Renal cortical epithelial cell (primary cell): ENCODE measurements at places on chromosomes 16 and 17.

GRCh38 chr16:14069818-14070217, 1.3 kb upstream of the MRTFB start:
- DNase-seq, result no peak

GRCh38 chr16:47055136-47055885, 81.8 kb upstream of the DNAJA2 start:
- DNase-seq, result no peak

DNA sequence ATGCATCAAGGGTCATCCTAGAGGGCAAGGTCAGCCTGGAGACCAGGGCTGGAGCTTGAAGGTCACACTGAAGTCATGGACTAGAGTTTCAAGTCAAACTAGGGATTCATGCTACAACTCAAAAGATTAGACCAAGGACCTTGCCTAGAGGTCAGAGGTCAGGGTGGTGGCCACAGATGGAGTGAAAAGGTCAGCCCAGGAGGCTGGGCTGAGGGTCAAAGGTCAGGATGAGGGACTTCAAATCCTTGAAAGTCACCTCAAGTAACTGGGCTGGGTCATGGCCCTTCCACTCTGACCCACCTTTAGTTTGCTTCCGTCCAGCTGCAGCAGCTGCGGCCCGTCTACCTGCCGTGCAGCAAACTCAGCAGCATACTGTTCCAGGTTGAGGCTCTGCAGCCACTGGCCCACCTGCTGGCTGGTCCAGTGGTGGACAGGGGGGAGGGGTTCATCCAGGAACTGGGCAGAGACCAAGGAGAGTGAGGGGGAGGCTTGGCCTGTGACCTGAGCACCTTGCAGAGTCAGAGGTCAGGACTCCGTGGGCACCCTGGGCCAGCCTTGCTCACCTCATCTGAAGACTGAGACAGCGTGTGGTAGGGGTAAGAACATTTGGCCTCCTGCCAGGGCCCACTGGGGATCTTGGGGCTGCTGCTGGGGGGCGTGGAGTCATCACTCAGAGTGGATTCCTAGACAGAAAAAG, 16.2 kb downstream of the SAMD14 start:
- no peak for DNase-seq

DNA sequence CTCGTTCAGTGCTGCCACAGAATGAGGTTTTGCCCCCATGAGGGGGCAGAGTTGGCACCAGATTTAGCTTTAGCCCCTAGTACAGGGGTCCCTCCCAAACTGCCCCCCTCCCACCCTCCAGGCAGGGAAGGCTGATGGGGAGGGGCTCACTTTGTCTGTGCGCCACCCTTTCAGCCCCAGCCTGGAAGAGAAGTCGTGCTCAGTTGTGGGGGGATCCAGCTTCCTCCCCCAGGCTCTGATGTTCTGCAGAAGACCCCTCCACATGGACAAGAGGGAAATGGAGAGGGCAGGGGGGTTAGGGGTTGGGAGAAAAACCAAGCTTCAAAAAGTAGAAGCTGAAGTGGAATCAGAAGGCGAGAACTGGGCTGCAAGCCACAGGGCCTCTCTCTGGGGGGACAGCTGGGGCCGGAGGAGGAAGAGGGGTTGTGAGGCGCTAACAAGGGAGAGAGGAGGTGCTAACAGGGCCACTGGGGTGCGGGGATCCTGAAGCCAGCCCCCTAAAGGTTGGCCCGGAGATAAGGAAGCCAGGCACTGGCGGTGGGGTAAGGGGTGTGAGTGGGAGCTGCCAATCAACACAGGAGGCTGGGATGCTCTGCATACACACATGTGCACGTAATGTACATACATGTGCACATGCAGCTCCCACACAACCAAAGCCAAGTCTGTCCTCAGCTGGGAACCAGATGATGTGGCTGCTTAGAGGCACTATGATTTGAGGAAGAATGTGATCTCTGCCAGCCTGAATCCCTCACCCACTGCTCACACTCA, 7.0 kb upstream of the TMEM92 start:
- DNase-seq, result no peak

- DNase-seq, result no peak
Observed at GRCh38 chr17:5562661-5563360, 21.5 kb downstream of the NLRP1 start.

GRCh38 chr16:29678691-29679267, at the start of gene QPRT:
QPRT (plus strand) TSS chr16:29679180; CDS start chr16:29679198, 18 bp downstream.
- peak; percentile 62 for DNase-seq

DNA sequence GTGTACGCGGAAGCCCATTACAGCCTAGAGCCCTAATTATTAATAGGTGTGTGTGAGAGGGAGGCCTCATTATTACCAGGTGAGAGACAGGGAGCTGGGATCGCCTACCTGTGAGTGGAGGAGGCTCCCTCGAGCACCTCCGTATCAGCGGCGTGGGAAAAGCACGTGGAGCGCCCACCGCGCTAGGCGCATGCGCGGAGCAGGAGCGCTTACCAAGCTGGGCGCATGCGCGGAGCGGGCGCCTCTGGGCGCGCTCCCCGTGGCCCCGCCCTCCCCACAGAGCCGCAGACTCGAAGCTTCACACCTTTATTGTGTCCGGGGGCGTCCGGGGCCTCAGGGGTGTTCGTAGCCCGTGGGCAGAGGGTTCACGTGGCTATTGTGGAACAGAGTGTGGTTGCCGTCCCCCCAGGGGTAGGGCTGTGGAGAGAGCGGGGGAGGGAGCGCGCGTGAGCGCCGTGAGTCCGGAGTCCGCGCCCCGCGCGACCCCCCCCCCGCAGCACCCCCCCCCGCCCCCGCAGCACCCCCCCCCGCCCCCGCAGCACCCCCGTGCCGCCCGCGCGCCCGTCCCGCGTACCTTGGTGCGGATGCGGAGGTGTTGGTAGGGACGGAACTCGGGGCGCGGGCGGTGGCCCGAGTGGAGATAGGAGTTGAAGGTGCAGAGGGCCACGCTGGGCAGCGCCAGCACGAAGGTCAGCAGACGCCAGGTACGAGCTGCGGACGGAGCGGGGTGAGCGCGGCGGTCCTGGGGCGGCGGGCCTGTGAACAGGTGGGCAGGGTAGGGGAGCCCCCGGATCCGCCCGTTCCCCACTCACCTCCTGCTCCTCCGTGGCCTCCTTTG, 500 bp downstream of the COX6A2 start:
- no peak for DNase-seq

DNA sequence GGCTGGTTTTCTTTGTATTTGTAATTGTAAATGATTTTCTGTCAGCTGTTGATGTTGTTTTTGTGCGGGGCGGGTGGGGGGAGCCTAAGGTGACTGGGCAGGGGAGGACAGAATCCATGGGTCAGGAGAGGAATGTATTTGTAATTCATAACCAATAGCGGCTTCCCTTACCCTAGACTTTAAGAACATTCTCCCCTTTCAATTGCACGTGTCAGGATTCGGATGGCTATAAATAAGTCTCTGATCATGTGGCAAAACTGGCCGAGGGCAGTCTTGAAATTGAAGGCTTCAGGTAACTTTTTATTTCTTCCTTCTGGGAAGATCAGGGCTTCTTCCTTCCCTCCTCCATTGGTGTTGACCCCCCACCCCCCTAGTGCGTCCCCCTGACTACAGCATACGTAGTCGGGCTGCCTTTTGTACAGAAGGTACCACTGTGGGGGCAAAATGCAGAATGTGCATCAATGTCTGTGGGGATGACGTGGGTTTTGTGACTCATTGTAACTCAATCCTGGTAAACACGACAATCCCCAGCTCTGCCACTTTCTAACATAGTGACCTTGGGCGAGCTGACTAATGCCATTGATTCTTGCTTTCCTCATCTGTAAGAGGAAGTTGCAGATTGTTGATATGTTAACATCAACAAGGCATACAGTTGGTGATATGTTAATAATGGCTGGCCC, 16.2 kb downstream of the MARCHF10 start:
- peak; percentile 96 for DNase-seq

GRCh38 chr16:87881324-87882200, 12.3 kb upstream of the SLC7A5 start:
- DNase-seq, result no peak

DNA sequence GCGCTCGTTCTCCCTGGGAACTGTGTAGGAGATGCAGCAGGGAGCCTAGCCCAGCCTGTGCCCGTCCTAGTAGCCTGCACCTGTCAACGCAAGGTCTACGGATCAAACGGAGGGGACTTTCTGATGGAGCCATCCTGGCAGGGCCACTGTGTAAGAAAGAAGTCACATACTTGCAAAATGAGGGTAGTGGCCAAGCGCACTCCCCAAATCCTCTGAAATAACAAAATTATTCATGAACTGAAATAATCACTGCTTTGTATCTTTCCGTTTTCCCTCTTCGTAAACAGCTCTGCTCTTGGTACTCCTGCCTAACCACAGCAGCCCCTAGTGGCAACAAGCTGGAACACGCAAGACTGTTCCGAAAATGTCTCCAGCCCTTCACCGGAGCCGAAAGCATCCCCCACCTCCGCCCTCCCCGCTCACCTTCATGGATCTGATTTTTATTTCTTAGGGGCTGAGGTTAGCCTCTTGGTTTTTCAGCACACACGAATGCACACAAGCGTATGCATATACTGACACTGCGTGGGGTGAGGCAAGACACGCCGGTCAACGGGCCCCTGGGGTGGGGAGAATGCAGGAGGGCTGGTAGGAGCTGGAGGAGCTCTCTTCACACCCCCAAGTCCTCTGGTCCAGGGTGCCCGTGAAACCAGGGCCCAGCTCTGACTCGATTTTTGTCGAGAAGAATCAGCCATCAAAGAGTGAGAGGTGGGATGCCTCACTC, 100.8 kb downstream of the ABCC12 start:
- peak; percentile 45 for DNase-seq

DNA sequence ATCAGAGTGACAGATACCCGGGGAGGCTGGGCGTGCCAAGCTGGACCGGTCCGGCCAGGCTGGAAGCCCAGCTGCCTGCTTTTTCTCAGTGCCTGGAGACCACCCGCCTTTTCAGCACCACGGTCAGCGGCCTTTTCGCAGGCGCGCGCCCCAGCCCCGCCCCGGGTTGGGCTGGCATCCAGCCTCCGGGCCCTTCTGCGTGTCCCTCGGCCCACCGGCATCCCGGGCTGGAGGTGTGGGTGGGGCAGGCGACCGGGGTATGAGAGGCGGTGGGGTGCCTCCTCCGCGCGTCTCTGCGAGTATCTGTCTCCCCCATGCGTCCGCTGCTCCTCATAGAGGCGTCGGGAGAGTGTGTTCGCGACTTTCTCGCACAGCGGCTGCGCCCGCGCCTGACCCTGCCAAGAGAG, 102.5 kb downstream of the MRM1 start:
- DNase-seq, result peak; percentile 11

GRCh38 chr17:42097691-42098631, at the start of gene ZNF385C:
ZNF385C (minus strand) TSS chr17:42098473; CDS start chr17:42063056, 35,417 bp downstream.
- DNase-seq, result no peak

DNA sequence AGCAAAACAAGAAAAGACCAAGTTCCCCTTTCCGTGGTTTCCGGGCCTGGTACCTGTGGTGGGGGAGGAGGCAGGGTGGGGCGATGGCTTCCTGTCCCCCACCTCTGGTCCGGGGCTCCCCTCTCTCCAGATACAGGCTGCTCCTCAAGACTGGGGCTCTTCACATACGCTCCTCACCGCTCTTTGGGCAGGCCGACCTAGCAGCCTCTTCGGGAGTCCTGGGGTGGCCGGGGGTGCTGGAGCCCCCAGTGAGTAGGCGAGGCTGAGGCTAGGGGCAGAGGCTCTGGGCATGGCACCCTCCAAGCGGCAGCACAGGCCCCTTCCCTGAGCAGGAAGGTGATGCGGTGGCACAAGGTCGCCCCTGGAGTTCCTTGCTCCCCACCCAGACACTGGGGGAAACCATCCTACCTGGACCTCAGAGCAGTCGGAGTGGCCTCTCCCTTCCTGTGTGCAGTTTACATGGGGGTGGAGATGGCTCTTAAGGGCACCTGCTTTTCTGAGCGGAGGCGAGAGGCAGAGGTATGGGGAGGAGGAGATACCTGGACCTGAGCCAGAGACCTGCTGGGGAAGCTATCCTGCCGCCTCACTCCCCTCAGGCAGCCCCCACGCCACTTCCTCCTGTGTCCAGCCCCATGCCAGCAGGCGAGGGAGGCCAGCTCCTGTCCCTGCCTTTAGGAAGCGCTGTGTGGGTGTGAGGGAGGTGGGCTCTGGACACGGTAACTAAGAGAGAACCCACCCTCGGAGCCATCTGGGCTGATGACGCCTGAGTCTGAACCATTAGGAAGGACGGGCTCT, 891 bp downstream of the CORO1A start:
- DNase-seq, result no peak

- peak; percentile 32 for DNase-seq
Observed at GRCh38 chr16:46629331-46630219, 8.4 kb upstream of the SHCBP1 start.

GRCh38 chr16:83888672-83889044, 10.3 kb upstream of the MLYCD start:
- DNase-seq, result no peak

GRCh38 chr17:51184124-51184523, 17.9 kb downstream of the NME2 start:
- no peak for DNase-seq

GRCh38 chr16:10950393-10950792, 6.0 kb downstream of the CLEC16A start:
- DNase-seq, result no peak

DNA sequence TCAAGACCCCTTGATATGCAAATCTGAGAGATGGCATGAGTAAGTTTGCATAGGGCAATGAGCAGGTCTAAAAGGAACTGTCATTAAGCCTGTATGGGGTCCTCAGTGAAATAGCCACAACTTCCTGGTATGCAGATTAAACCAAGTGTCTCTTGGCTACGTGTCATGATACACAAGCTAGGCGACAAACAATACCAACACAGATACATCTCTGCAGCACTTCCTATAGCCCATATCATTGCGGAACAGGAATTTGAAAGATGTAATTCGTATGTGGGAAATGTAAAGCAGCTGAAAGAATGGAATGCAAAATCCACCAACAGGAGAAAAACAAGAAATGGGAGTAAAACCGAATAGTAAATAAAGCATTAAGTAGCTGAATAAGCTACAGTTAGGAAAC, 12.9 kb downstream of the PRSS22 start:
- DNase-seq, result no peak

- DNase-seq, result no peak
Observed at GRCh38 chr17:21300601-21301571, 16.4 kb downstream of the MAP2K3 start.

GRCh38 chr17:31494259-31495021, 103.0 kb downstream of the RAB11FIP4 start:
- peak; percentile 80 for DNase-seq

GRCh38 chr16:68367030-68367429, 56.2 kb downstream of the PRMT7 start:
- no peak for DNase-seq

DNA sequence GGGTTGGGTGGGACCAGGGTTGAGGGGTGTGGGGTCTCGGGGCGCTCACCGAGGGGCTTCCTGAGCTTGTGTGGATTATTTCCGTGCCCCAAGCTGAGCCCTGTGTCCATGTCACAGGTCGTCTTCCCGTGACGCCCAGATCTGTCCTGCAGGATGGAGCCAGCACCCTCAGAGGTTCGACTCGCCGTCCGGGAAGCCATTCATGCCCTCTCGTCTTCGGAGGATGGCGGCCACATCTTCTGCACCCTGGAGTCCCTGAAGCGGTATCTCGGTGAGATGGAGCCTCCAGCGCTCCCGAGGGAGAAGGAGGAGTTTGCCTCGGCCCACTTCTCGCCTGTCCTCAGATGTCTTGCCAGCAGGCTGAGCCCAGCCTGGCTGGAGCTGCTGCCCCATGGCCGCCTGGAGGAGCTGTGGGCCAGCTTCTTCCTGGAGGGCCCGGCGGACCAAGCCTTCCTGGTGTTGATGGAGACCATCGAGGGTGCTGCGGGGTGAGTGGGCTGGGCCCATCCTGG, 1.0 kb downstream of the TELO2 start:
- peak; percentile 8 for DNase-seq
